Gastroesophageal sphincter (tissue), 4 donors: ENCODE measurements at places on chromosomes 13 and 19. TPM values are rescaled to one million over a fixed set of nuclear protein-coding genes. Genes with fewer than 3 reads are reported as not detected.

DNA sequence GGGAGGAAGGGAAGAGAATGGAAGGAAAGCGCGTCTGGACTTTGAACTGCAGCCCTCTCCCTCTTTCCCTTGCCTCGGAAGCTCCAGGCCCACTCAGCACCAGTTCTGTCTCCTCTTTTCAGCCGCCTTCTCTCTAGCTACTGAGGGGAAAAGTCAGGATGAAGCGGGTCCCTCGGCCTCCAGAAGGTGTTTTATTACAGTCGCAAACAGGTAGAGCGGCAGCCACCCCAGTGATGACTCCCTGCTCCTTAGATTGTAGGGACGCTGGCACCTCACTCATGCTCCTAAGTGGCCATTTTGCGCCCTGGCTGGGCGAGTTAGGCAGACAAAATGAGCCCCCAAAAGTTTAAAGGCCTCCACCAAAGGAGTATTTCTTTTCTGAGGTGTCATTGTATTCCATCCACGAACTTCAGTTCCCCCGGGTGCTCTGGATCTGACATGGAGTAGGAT is 954 bp upstream of the STK24 start:
- ATAC-seq: no peak
- no peaks in the 10 kb centered on the region for H3K27me3 ChIP-seq
- peak overlapping the region; percentile 85 for H3K4me3 ChIP-seq

DNA sequence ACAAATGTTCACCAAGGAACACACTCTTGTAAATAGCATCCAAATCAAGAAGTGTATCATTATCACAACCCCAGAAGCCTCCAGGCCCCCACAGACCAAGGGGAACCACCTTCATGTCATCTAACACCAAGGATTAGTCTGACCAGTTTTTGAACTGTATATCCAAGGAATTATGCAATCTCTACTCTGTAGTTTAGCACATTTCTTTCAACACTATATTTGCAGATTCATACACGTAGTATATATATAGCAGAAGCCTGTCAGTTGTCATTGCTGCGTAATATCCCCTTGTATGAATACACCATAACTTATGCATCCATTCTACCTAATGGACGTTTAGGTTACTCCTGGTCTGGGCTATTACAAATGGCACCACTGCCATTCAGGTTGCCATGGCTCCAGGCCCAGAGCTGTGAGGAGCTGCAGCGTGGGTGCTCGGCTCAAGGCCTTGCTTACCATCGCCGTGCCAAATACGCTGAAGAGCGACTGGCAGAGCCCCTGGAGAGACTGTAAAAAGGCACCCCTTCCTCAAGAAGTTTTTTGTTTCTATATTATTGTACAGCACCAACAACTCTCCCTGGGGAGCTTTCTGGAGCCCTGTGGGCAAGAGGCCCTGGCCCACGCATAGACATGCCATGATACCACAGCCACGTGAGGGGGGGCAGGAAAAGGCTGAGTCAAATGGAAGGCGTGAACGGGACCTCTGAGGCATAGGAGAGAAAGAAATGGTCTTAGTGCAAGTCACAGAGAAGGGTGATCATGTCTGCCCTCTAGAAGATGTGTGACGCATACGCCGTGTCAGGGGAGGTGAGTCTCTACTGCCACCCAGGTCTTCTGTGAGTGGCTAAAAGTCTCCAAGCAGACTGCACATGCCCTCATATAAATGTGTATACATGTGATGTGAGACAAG is 10.8 kb downstream of the LATS2 start:
- H3K27ac ChIP-seq: no peak overlapping the region
- no peaks in the 10 kb centered on the region for H3K36me3 ChIP-seq
- H3K27me3 ChIP-seq: no peaks in the 10 kb centered on the region
- ATAC-seq: no peak
- H3K4me3 ChIP-seq: no peak overlapping the region

DNA sequence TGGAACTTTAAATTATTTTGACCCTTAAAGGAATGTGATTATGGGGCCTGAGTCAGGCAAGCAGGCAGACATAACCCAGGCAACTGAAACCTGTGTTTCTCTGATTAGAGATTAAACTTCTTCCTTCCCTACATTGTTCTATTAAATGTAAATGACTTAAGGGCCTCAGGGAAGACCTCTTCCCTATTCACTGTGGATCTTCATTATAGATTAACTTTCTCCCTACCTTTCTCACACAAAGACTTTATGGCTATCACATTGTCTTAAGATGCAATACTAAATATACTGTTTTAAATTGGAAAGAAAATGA is 8.8 kb upstream of the METTL21C start:
- no peak overlapping the region for H3K4me3 ChIP-seq
- H3K4me1 ChIP-seq: no peaks in the 10 kb centered on the region
- no peaks in the 10 kb centered on the region for H3K36me3 ChIP-seq
- no peak for ATAC-seq

DNA sequence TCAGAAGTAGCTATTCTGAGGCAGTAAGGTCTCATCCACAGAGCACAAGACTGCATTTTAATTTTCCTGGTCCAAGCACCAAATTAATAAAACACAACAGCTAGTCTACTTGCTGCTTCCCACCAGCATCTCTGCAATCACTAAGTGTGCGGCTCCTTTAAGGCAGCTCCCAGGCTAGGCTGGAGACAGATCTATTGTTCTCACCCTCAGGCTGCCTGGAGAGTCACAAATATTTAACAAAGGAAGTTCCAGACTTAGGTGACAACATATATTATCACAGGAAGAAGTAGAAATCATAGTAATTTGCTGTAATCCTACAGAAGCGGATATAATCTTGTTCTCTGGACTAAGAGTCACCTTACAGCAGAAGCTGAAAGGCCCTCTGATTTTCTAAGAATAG is 2.2 kb upstream of the EID2 start:
- H3K27me3 ChIP-seq: peaks cover 20% of the 10 kb centered on the region
- H3K4me1 ChIP-seq: peaks cover 17% of the 10 kb centered on the region
- no peak overlapping the region for H3K27ac ChIP-seq
- ATAC-seq: no peak
- H3K36me3 ChIP-seq: no peaks in the 10 kb centered on the region

GRCh38 chr13:46575818-46576221 is 22.9 kb downstream of the LRCH1 start:
- H3K4me3 ChIP-seq: no peak overlapping the region
- ATAC-seq: peak; percentile 70
- H3K36me3 ChIP-seq: no peaks in the 10 kb centered on the region
- H3K27ac ChIP-seq: peak overlapping the region; percentile 54
- no peaks in the 10 kb centered on the region for H3K27me3 ChIP-seq

DNA sequence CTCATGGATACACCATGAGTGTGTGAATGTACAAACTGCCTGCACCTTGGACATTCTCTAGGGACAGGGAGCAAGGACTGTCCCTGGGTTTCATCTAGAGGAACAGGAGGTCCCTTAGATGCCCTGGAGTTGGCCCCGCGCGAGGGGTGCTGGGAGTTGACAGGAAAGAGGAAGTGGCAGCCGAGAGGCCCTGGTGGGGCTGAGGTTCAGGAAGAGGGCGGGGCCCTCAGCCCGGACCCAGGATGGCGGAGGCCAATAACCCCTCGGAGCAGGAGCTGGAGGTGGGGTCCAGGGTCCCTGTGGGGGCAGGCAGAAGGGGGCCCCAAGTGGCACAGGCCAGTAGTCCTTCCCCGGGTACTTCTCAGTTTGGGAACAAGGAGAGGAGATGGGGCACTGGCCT is 6.9 kb downstream of the PKN1 start:
- H3K4me3 ChIP-seq: no peak overlapping the region
- no peaks in the 10 kb centered on the region for H3K27me3 ChIP-seq
- H3K27ac ChIP-seq: peak overlapping the region; percentile 32
- no peaks in the 10 kb centered on the region for H3K36me3 ChIP-seq
- ATAC-seq: peak; percentile 40

DNA sequence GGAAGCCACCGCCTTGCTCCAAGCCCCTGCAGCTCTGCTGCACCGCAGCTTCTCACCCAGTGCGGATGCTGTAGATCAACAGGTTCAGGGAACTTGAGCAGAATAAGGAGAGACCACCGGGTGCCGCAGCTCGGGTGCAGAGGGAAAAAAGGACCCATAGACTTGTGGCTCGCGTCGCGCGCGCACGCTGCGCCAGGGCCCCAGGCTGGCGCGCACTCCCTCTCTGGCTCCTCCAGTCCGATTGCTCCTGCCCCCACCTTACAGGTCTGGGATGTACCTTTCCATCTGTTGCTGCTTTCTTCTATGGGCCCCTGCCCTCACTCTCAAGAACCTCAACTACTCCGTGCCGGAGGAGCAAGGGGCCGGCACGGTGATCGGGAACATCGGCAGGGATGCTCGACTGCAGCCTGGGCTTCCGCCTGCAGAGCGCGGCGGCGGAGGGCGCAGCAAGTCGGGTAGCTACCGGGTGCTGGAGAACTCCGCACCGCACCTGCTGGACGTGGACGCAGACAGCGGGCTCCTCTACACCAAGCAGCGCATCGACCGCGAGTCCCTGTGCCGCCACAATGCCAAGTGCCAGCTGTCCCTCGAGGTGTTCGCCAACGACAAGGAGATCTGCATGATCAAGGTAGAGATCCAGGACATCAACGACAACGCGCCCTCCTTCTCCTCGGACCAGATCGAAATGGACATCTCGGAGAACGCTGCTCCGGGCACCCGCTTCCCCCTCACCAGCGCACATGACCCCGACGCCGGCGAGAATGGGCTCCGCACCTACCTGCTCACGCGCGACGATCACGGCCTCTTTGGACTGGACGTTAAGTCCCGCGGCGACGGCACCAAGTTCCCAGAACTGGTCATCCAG is 964 bp downstream of the PCDH17 start:
- no peak for ATAC-seq
- peaks cover 81% of the 10 kb centered on the region for H3K27me3 ChIP-seq
- H3K4me1 ChIP-seq: no peaks in the 10 kb centered on the region

METTL21C gene
- not detected for total RNA-seq

- no peaks in the 10 kb centered on the region for H3K36me3 ChIP-seq
- H3K27me3 ChIP-seq: peaks cover 80% of the 10 kb centered on the region
- no peak overlapping the region for H3K27ac ChIP-seq
- no peak overlapping the region for H3K4me3 ChIP-seq
Measured at GRCh38 chr19:4575267-4576015, 16.0 kb upstream of the SEMA6B start.

HIF3A gene
- total RNA-seq: 173 TPM

DNA sequence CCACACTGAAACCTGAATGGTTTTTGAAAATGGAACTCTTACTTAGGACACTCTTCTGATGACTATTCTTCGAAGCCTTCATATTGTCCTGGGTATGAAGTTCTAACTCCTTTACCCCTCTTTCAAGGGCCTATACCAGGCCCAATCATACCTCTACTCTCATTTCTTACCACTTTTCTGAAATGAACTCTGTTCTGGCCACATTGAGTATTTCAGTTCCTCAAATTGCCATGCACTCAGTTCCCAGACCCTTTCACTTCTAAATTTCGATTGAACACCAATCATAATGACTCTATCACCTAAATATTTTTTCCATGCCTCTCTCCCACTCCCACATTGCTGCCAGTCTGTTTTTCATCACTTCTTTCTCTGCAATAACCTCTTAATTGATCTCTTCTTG is 53.7 kb downstream of the LACC1 start:
- H3K4me1 ChIP-seq: peaks cover 6% of the 10 kb centered on the region
- no peak overlapping the region for H3K27ac ChIP-seq
- ATAC-seq: no peak
- no peaks in the 10 kb centered on the region for H3K36me3 ChIP-seq
- H3K4me3 ChIP-seq: no peak overlapping the region

DNA sequence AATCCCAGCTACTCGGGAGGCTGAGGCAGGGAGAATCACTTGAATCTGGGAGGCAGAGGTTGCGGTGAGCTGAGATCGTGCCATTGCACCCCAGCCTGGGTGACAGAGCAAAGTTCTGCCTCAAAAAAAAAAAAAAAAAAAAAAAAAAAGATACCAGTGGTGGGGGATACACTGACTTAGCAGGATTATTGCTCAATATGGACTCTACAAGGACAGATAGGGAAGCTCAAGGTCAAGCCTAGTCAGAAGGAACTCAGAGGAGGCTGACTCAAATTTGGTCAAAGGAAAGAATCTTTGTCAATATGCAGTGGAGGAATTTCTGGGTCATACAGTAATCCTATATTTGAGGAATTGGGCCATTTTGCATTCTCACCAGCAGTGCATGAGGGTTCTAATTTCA is 6.7 kb upstream of the DIAPH3 start:
- H3K4me1 ChIP-seq: no peaks in the 10 kb centered on the region
- H3K27ac ChIP-seq: no peak overlapping the region
- no peaks in the 10 kb centered on the region for H3K36me3 ChIP-seq

GRCh38 chr13:98515818-98516465 is 61.0 kb downstream of the STK24 start:
- no peak overlapping the region for H3K27ac ChIP-seq
- no peak for ATAC-seq
- H3K4me1 ChIP-seq: peaks cover 10% of the 10 kb centered on the region

GRCh38 chr13:21330126-21330861 is 128.8 kb downstream of the ZDHHC20 start:
- no peak for ATAC-seq
- H3K36me3 ChIP-seq: no peaks in the 10 kb centered on the region
- no peak overlapping the region for H3K27ac ChIP-seq
- no peaks in the 10 kb centered on the region for H3K27me3 ChIP-seq
- H3K4me3 ChIP-seq: no peak overlapping the region

- peaks cover 5% of the 10 kb centered on the region for H3K4me1 ChIP-seq
- peaks cover 93% of the 10 kb centered on the region for H3K36me3 ChIP-seq
- H3K4me3 ChIP-seq: no peak overlapping the region
Measured at GRCh38 chr19:12660980-12661379, 5.6 kb downstream of the MAN2B1 start.

GRCh38 chr19:40216013-40216776 is 2.0 kb downstream of the TTC9B start:
- no peak for ATAC-seq
- peaks cover 56% of the 10 kb centered on the region for H3K27me3 ChIP-seq
- no peak overlapping the region for H3K4me3 ChIP-seq

GRCh38 chr13:101572456-101572855 is 120.0 kb downstream of the ITGBL1 start:
- no peaks in the 10 kb centered on the region for H3K36me3 ChIP-seq
- no peak overlapping the region for H3K27ac ChIP-seq
- no peak for ATAC-seq
- no peaks in the 10 kb centered on the region for H3K27me3 ChIP-seq
- H3K4me1 ChIP-seq: no peaks in the 10 kb centered on the region
- no peak overlapping the region for H3K4me3 ChIP-seq

GRCh38 chr13:37257706-37258105 is 152.2 kb upstream of the CSNK1A1L start:
- no peak overlapping the region for H3K27ac ChIP-seq
- no peaks in the 10 kb centered on the region for H3K4me1 ChIP-seq
- ATAC-seq: no peak
- H3K27me3 ChIP-seq: no peaks in the 10 kb centered on the region
- H3K4me3 ChIP-seq: no peak overlapping the region
